ENCODE measurements at places on chromosomes 2 and 18.

- no peak for DNase-seq
Measured at GRCh38 chr2:73069855-73070642, 1.5 kb downstream of the SFXN5 start.

DNA sequence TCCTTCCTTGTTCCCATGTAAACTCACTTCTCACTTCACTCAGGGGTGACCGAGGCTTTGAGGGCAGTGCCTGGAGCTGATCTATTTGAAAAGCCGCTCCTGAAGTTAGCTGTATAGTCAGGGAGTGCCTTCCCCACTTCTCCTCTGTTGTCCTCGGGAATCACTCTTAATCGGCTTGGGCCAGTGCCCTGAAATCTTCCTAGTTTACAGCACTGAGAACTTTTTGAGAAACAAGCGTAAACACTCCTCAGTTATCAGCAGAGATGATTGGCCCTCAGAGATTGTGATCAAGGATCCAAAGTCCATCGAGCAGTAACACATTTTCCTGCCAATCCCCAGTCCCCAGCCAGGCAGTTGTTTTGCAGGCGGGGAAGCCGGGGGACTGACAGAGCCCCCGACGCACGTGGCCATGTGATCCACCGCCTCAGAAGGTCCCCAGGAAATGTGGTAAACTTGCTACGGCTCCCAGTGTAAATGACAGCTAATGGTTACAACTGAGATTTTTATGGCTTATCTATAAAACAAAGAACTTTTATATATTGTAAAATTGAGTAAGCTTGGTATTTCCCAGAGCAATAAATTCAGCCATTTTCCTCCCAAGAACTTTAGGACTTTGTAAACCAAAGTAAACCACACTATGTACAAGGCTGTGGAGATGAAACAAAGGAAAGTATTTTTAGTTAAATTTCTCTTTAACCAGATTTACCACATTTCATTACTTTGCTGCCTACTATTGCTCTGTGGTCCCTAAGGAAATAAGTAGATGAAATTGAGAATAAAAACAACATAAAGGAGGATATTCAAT is 53.5 kb downstream of the C18orf63 start:
- DNase-seq: no peak

- DNase-seq: no peak
Measured at GRCh38 chr2:98548920-98549818, 59.1 kb downstream of the COA5 start.

DNA sequence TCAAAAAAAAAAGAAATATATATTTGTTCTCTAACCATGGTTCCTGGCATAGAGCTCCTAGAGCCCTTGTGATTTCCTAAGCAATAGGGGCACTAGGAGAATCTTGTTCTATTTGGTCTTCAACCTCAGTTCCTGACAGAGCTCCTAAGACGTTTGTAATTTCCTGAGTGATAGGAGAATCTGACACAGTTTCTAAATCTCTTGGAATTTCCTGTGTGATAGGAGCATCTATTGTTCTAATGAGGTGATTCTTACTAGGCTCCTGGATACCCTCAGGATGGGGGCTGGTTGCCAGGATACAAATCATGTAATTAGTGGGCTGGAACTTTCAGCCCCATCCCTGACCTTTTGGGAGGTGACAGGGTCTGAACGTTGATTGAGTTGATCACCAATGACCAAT is 245.8 kb downstream of the ZEB2 start:
- no peak for DNase-seq

GRCh38 chr2:179751163-179751809 is 110.1 kb downstream of the ZNF385B start:
- no peak for DNase-seq

- no peak for DNase-seq
Measured at GRCh38 chr18:48845174-48845573, 105.6 kb downstream of the SMAD7 start.

DNA sequence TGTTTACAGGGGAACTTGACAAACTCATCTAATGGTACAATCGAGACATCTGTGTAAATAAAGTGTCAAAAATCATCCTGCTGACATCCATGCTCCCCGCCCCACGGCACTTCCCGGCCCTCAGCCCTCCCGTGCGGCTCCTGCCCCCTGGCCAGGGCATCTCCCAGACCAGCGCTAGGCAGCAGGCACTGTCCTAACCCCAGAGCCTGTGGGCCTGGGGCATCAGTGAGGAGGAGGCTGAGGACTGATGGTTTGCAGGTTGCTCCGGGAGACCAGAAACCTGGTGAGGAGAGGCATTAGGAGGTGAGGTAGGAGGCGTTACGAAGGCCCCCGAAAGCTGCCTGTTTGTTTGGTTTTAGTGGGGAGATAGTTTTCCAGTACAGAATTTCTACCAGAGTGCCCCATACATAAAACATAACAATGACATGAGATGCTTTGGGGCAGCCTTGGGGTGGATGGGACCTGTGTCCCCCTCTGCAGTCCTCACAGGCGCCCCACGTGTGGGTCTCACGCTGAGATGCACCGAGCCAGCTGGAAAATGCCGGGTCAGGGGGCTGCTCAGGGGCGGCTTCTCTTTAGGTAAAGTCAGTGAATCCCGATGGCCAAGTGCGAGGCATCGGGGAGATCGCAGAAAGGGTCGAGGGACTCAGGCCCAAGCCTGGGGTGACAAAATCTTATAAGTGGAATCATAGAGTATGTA is 114.2 kb downstream of the RTP5 start:
- DNase-seq: no peak

DNA sequence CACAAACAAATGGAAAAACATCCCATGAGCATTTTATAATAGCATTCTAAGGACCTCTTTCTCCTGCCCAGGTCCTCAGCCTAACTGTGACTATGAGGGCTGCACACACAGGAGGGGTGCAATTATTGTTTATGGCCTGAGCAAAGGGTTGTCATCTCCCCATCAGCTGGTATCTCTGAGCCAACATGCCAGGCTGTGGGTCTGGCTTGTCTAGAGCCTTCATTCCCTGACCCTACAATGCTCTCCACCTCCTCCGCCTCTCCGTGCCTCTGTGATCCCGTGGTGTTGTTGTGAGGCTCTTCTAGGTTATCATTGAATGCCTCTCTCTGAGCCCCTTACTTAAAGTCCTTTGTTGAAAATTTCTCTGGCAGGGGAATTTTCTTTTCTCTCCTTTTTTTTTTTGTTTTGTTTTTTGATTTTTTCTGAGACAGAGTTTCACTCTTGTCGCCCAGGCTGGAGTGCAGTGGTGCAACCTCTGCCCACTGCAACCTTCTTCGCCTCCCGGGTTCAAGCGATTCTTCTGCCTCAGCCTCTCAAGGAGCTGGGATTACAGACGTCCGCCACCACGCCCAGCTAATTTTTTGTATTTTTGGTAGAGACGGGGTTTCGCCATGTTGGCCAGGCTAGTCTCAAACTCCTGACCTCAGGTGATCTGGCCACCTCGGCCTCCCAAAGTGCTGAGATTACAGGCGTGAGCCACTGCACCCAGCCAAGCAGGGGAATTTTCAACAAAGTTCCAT is 126.4 kb downstream of the SMAD7 start:
- DNase-seq: no peak

- DNase-seq: no peak
Measured at GRCh38 chr18:26550998-26551694, 2.8 kb upstream of the KCTD1 start.

DNA sequence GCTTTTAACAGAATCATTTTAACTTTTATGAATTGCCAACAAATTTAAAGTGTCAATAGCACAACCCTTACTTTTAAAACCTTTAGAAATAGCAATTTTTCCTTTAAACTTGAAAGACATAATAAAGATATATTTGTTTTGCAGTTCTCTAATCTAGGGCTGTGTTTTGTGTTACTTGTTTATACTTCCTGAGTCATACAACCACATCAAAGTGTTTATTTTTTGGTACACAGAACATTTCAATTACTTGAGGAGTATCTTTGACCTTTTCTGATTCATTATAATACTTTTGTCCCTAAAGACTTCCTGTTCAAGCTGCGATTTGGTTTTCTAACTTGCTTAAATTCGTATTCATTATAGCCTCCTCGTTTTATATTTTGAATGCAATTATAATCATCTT is 21.8 kb downstream of the TYW5 start:
- DNase-seq: no peak

GRCh38 chr2:100812573-100812972 is 7.4 kb upstream of the NPAS2 start:
- no peak for DNase-seq

GRCh38 chr2:238845583-238846377 is 2.1 kb upstream of the TWIST2 start:
- no peak for DNase-seq

- no peak for DNase-seq
Measured at GRCh38 chr2:153133716-153134115, 344.8 kb downstream of the RPRM start.

GRCh38 chr2:98027538-98027937 is 31.8 kb upstream of the TMEM131 start:
- DNase-seq: no peak

GRCh38 chr2:229927817-229928321 is 5.6 kb downstream of the FBXO36 start:
- peak; percentile 23 for DNase-seq

DNA sequence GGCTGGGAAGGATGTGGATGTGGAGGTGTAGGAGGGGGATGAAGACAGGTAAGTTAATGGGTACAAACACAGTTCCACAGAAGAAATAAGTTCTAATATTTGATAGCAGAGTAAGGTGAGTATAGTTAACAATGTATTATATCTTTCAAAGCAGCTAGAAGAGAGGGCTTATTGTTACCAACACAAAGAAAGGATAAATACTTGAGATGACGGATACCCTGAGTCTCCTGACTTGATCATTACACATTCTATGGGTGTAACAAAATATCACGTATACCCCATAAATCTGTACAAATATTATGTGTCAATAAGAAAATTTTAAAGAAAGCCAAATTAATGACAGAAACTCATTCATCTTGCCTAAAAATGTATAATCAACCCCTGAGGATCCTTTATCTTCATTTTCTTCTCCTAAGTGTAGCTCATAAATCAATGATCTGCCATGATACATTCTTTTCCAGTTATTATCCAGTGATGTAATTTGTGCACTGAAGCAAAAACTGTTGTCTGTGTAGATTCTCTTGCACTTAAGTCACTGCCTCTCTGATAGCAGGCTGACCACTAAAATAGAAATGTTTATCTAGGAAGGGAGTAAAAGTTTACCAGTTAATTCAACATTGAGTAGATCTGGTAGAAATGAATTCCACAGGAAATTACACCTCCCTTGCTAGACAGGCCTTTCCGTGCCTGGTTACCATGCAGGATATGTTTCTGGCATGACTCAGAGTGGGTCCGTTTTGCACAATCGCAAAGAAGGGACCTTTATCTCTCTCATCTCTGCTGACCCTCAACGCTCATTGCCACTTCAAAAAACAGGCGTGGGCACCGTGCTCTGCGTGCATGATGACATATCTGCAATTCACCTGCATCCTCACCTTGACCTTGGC is 249.7 kb upstream of the NCKAP5 start:
- DNase-seq: peak; percentile 97

- peak; percentile 69 for DNase-seq
Measured at GRCh38 chr2:31384351-31384750, 30.2 kb downstream of the XDH start.

DNA sequence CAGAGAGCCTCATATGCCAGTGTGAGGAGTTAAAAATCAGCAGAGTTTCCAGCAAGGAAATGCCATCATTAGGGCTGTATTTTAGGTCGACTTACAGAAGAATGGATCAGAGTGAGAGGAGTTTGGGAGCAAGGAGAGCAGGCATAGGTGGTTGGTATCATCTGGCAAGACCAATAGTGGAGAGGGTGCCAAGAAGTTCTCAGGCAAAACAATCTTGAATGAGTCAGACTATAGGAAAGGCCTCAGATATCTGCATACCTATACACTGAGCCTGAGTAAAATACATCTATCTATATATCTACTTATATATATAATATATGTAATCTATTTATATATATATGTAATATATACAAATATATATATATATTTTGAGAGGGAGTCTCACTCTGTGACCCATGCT is 57.3 kb downstream of the TMEFF2 start:
- DNase-seq: no peak

- no peak for DNase-seq
Measured at GRCh38 chr2:28717339-28717758, 34.3 kb upstream of the PPP1CB start.

- no peak for DNase-seq
Measured at GRCh38 chr2:233265899-233266431, 14.5 kb downstream of the ATG16L1 start.

- no peak for DNase-seq
Measured at GRCh38 chr2:174561283-174561971, 36.2 kb downstream of the WIPF1 start.

DNA sequence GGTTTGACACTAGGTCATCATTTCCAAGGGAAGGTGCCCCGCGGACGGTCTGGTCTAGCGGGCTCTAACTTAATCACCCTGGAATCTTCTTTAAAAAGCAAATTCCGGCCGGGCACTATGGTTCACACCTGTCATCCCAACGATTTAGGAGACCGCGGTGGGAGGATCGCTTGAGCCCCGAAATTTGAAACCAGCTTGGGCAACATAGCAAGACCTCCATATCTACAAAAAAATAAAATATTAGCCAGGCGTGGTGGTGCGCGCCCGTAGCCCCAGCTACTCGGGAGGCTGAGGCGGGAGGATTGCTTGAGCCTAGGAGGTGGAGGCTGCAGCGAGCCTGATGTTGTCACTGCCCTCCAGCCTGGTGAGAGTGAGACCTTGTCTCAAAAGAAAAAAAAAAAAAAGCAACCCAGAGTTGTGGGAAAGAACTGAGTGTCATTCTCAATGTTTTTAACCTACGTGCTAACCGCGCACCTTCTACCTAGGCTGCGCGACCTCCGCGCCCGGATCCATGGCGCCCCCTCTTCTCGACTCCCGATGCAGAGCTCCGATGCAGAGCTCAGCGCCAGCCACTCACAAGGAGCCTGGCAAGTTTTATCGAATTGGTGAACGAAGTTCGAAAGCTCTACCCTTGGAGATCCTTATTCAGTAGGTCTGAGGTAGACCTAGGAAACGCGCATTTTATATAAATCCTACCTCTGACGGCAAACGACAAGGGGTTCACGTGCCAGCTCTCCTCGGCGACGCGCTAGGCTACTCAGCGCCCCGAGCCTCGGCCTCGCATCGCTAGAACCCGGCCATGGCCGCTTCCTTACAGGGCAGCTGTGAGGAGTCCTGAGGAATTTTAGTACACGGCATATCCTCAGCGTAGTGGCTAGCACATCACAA is 888 bp upstream of the TWSG1 start:
- DNase-seq: no peak
